Thymus (tissue), 14 donors: ENCODE measurements at places on chromosomes 3 and 15. TPM values are rescaled to one million over a fixed set of nuclear protein-coding genes. Genes with fewer than 3 reads are reported as not detected.

RTP4 gene
- 12.9 TPM for polyA plus RNA-seq

ATP13A5 gene
- polyA plus RNA-seq: 0.37 TPM

C15orf39 gene
- 7.0 TPM for polyA plus RNA-seq

C2CD4A gene
- 11.6 TPM for polyA plus RNA-seq

ITPKA gene
- 0.66 TPM for polyA plus RNA-seq

SLC28A1 gene
- polyA plus RNA-seq: 0.18 TPM

RBP2 gene
- polyA plus RNA-seq: 0.37 TPM

CAMP gene
- polyA plus RNA-seq: 2.9 TPM

RASGRP1 gene
- polyA plus RNA-seq: 12.3 TPM

PDZRN3 gene
- 3.9 TPM for polyA plus RNA-seq

SLC2A2 gene
- 0.05 TPM for polyA plus RNA-seq

FOXP1 gene
- polyA plus RNA-seq: 26.1 TPM

DCLK3 gene
- polyA plus RNA-seq: 0.41 TPM

GCSAM gene
- polyA plus RNA-seq: 18.0 TPM

DCBLD2 gene
- 5.5 TPM for polyA plus RNA-seq

MYH15 gene
- 0.16 TPM for polyA plus RNA-seq

GRCh38 chr15:56208641-56209155, 35.0 kb downstream of the RFX7 start:
- no peak for DNase-seq

GRCh38 chr3:69542805-69543429, 157.0 kb upstream of the FRMD4B start:
- DNase-seq: no peak

DNA sequence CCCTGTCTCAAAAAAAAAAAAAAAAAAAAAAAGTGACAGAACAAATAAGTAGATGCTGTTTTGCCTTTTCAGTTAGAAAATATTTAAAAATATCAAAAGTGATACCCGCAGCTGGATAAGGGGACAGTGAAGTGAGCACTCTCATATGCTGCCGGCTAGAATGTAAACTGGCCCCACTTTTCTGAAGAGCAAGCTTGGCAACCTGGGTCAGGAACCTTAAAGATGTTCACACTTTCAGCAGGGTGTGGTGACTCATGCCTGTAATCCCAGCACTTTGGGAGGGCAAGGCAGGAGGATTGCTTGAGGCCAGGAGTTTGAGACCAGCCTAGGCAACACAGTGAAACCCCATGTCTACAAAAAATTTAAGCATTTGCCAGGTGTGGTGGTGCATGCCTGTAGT, 17.4 kb downstream of the FSD2 start:
- no peak for DNase-seq

- DNase-seq: no peak
Measured at GRCh38 chr15:82122746-82123400, 77.1 kb upstream of the MEX3B start.

GRCh38 chr3:32392536-32393302, 1.1 kb downstream of the CMTM7 start:
- no peak for DNase-seq

DNA sequence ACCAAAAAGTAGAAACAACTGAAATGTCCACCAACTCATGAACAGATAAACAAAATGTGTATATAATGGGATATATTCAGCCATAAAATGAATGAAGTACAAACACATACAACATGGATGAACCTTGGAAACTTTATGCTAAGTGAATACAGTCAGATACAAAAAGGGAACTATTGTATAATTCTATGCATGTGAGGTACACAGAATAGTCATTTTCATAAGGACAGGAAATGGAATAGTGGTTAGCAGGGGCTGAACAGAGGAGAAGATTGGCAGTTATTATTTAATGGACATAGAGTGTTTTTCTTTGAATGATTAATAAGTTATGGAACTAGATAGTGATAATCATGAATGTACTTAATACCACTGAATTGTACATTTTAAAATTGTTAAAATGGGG, 20.0 kb upstream of the TRANK1 start:
- DNase-seq: no peak

DNA sequence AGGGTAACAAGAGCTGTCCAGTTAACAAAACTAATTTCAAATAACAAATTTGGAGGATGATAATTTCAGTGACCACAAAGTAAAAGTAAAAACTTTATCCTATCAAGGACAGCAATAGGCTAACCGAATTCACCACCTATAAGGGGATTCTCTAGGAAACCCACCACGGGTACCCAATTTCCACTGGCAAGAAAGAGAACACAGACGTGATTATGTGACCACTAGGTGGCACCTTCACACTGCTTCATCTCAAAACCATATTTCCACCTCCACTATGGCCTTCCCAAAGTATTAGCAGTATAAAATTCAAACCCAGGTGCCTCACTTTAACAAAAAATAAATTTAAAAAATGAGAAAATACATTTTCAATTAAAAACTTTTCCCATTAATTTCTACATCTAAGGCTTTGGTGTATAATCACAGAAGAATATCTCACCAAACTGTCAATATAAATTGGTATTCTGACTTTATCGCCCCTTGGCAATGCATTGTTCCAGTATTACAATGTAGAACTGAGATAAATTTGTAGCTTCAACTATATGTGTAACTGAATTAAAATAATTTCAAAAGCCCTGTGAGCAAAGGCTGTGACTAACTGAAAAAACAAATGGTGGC, 96.5 kb downstream of the FSIP1 start:
- peak; percentile 30 for DNase-seq

GRCh38 chr15:77569729-77570125, 63.0 kb downstream of the LINGO1 start:
- no peak for DNase-seq

DNA sequence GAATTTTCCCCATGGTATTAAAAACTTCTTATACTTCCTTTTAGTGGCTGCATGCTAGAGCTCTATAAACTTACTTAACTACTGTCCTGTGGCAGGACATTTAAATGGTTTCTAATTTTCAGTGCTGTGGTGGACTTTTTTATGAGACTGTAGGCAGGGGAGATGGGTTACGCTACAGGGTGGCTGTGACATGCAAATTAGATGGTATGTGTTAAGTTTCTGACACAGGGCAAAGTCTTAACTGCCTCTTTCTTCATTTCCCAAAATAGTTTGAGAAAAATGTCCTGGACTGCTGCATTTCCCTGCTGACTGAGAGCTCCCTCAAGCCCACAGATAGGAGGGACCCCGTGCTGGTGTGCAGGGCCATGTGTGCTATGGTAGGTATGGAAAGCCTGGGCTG, 22.0 kb downstream of the TGM4 start:
- DNase-seq: no peak

- DNase-seq: no peak
Measured at GRCh38 chr3:127156338-127157050, 36.4 kb upstream of the PRR23E start.

DNA sequence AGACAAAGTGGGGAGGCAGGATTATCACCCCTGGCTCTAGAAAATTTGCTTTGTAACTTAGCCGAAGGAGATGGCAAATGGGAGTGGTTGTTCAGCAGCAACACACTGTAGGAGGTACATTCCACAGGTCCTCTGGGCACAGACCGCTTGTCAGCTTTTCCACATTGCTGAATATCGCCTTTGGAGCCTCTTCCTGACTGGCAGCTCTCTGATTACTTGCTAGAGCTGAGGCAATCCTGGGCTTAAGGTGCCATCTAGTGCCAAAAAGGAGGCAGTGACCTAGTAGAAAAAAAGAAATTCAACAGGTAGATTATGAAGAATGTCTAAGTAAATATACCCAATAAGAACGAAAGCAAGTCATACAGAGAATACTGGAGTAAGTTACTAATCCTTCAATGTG, 13.1 kb upstream of the SCN5A start:
- no peak for DNase-seq

- no peak for DNase-seq
Measured at GRCh38 chr3:74469151-74469550, 145.3 kb downstream of the CNTN3 start.

- DNase-seq: no peak
Measured at GRCh38 chr15:69389426-69389825, 24.7 kb upstream of the KIF23 start.

DNA sequence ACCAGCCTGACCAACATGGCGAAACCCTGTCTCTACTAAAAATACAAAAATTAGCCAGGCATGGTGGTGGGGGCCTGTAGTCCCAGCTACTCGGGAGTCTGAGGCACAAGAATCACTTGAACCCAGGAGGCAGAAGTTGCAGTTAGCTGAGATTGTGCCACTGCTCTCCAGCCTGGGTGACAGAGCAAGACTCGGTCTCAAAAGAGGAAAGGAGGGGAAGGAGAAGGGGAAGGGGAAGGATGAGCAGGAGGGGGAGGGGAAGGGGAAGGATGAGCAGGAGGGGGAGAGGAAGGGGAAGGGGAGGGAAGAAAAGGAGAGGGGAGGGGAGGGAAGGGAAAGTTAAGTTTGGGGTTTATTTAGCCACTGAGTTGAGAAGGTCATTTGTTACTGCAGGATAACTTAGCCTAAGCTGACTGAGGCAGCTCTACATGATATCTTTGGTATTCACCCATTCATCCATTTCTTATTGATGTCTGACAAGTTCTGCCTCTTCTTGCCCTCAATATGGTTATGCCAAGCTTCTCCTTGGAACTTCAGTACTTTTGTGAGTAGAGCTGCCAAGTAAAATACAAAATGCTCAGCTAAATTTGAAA, 15.9 kb upstream of the ABHD2 start:
- no peak for DNase-seq

GRCh38 chr3:79490165-79491028, 277.4 kb downstream of the ROBO1 start:
- no peak for DNase-seq

DNA sequence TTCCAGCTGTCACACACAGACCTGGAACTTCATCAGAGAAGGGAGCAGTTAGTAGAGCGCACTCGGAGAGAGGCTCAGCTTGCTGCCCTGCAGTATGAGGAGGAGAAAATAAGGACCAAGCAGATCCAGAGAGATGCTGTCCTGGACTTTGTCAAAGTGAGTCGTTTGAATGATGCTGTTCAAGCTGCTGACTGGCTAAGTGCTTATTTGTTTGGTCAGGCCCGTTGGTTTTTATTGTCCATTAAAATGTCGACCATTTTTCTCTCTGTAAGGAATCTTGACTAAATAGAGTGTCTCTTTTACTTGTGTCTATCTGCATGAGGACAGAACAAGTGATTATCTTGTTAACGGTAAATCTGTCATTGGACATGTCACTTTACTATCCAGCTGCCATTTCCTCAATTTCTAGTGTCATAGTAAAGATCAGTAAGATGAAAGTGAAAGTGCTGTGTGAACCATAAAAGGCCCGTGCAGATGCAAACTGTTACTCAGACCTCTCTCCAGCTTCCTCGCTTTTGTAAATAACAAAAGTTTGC, 56.9 kb downstream of the LRCH3 start:
- peak; percentile 62 for DNase-seq

DNA sequence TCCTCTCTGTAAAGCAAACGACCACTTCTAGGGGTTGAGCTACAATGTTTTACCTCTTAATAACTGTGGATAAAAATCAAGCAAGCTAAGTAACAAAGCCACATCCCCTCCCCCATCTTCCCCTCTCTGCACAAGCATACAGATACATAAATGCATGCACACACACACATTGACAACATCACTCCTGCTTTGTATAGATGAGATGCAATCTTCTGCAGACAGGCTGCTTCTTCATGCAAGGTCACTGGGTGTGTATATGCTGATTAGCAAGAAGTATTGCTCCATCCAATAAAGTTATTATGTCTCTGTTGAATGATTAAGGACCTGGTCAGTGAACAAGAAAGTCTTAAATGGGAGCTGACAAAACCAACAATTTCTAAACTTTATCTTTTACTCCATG, 8.8 kb upstream of the ATP11B start:
- DNase-seq: no peak

DNA sequence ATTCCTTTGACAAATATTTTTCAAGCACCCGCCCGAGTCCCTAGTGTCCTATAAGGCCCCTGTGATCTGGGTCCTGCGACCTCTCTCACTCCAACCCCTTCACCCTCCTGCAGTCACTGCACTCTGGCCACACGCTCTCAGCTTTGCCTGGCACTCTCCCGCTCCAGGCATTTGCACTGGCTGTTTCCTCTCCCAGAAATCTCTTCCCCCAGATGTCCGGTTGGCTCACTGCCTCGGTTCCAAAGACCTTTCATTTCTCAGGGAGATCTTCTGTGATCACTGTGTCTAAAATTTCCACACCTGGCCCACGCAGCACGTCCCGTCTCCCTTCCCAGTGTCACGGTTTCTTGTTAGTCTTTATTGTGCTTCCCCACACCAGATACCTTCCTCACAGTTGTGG, 97.4 kb downstream of the WNT7A start:
- no peak for DNase-seq

- DNase-seq: no peak
Measured at GRCh38 chr15:27025481-27025966, 54.5 kb downstream of the GABRG3 start.

DNA sequence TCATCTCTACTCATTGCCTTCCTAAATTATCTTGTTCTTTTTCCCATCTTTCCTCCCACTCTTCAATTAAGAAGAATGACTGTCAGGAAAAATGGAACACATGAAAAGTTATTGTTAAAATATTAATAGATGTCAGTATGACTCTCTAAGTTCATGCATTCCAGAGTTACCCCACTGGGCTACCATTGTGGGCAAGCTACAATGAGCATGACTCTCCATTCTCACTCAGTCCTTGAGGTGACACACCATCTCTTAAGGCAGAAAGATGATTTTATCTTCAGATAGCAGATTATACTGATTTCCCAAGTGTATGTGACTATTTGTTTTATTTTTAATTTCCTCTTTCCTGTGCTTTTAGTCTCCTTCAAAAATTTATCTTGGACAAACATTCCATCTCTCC, 144.3 kb downstream of the ALCAM start:
- no peak for DNase-seq

- DNase-seq: peak; percentile 18
Measured at GRCh38 chr15:72532991-72533601, 59.0 kb downstream of the ARIH1 start.

- no peak for DNase-seq
Measured at GRCh38 chr3:124360155-124360554, 368.2 kb upstream of the ROPN1 start.

GRCh38 chr3:50658416-50658815, 16.3 kb upstream of the DOCK3 start:
- DNase-seq: no peak

DNA sequence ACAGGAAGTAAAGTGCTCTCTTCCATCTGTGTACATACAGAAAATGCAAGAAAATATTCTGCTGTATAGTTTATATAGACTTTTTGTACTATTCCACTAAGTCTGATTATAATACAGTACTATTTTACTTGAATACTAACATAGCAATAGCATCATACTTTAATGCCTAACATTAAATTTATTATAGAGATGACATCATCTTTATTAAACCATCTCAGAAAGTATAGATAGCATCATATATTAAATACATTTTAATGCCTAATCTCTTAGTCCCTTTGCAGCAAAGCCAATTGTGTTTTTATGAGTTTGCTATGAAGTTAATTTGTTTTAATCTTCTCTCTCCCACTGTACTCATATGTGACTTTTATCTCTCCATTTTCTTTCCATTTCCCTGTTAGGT, 39.7 kb upstream of the ZDHHC23 start:
- no peak for DNase-seq

DNA sequence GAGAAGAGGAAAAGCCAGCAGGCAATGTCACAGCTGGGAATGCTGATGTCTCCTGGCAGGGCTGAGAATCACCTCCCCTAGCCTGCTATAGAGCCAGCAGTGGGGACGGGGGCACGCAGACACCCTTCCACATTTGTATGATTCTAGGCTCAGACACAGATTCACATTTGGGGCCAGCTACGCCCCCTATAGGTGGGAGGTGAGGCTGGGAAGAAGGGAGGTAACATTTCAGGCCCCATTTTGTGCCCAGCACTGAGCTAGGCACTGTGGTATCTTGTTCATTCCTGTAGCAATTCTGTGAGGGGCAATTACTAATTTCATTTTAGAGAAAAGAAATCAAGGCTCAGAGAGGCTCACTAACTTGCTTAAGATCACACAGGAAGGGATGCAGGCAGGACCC, 15.9 kb upstream of the ACAD9 start:
- no peak for DNase-seq
